Activated T-cell treated with anti-CD3 and anti-CD28 coated beads for 48 hours (primary cell): ENCODE measurements at places on chromosomes 6 and 20.

DNA sequence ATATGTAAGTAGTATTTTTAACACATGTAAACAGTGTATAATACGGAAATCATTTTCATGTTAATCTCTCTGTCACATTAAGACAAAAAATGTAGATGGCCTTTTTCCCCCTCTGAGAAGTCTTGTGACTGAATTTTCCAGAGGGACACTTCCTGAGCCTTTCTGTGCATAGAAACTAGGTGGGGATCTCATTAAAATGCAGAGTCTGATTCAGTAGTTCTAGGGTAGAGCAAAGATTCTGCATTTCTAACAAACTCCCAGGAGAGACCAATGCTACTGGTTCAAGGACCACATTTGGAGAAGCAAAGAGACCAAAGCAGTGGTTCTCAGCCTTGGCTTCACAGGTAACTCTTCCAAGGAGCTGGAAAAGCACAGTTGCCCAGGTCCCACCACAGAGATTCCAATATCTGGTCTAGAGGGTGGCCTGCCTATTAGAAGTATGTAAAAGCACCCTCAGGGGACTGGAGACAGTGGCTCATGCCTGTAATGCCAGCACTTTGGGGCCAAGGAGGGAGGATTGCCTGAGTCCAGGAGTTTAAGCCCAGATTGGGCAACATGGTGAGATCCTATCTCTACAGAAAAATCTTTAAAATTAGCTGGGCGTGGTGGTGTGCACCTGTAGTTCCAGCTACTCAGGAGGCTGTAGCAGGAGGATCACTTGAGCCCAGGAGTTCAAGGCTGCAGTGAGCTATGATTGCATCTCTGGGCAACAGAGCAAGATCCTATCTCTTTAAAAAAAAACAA lies 378.5 kb downstream of the KIF16B start:
- no peak for DNase-seq

DNA sequence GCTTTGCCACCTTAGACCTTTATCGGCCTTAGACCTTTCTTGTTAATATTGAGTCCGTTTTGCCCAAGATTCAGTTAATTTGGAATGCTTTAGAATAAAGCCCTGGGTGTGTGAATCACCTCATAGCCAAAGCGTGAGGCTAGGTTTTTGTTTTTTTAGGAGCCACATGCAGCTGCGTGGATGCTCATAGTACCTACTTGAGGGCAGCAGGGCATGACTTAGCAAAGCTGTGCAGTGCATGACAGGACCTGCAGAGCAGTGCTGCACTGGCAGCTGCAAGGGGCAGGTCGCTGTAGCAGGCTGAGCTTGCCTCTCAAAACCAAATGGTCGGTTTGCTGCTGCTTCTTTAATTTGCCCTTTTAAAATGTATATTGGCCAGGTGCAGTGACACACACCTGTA lies 116.1 kb downstream of the JAG1 start:
- DNase-seq = no peak

DNA sequence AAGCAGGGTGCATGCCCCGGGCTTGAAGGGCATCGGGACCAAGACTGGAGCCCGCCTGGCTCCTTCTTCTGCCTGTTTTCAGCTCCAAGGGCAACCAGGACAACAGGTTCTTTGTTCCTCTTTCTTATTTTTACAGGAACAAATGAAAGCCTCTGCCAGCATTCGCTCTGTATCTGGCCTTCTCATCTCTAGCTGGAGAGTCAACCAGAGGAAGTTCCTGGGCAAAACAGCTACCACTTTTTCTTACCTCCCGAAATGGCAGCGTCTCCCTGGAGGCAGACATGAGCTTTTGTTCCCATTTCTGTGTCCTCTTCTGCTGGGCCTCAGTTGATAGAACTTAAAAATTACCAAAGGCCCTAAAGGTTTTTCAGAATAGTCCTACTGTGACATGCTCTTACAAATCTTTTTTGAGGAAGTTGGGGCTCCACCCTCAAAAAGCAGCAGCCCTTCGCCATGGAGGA lies 74.1 kb upstream of the NAA20 start:
- no peak for DNase-seq

- DNase-seq = no peak
These were observed 129.2 kb upstream of the ECI2 start for GRCh38 chr6:4264601-4265000.

DNA sequence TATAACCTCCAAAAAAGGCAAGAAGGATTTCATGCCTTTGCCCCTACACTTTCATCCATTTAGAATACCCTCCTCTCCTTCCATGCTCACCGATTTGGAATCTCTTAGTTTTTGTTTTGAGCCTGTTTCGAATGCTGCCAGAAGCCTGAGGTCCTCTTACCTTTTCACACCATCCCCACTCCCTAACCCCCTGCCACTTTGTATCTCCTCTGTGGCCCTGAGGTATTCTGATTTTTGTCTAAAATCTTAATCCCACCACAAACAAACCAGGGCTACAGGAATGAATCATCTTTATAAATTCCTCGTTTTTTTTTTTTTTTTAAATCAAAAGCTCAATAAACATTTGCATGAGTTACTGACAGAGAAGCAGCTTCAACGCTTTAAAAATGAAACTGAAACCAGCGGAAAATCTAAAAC lies 1.6 kb upstream of the RPS12 start:
- DNase-seq = no peak
